ENCODE measurements at places on chromosomes 1 and 21.

DNA sequence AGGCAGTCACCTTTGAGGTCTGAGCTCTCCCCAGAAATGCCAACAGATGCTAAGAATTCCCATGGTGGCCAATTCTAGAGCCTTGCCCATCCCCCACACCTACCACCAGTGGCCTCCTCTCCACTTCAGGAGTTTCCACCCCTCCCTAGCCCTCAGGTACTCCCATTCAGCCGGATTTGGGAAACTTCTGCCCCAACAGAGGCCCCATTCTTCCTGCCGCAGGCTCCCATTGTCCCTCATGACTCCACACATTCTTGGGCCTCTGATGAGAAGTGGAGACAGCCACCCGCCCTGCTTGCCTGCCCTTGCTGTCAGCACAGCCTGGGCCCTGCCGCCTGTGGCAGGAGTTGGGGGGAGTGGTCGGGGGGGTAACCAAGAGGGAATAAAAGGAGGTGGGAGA lies 4.6 kb downstream of the BLACAT1 start:
- no peak for DNase-seq

DNA sequence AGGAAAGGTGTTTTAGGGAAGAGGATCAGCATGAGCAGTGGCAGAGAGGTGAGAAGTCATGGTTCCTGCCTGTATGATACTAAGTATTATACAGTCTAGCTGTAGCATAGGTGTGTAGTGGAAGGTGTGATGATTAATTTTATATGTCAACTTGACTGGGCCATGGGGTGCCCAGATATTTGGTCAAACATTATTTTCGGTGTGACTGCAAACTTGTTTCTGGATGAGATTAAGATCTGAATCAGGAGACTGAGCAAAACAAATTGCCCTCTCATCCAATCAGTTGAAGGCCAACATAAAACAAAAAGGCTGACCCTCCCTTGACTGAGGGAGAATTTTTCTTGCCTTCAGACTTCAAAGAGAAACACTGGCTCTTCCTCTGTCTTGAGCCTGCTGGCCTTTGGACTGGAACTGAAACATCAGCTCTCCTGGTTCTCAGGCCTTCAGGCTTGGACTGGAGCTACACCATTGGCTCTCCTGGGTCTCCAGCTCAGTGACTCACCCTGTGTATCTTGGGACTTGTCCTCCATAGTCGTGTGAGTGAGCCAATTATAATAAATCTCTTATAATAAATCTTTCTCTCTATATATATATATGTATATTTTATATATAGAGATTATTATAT lies 6.8 kb upstream of the CDC42 start:
- DNase-seq = no peak

DNA sequence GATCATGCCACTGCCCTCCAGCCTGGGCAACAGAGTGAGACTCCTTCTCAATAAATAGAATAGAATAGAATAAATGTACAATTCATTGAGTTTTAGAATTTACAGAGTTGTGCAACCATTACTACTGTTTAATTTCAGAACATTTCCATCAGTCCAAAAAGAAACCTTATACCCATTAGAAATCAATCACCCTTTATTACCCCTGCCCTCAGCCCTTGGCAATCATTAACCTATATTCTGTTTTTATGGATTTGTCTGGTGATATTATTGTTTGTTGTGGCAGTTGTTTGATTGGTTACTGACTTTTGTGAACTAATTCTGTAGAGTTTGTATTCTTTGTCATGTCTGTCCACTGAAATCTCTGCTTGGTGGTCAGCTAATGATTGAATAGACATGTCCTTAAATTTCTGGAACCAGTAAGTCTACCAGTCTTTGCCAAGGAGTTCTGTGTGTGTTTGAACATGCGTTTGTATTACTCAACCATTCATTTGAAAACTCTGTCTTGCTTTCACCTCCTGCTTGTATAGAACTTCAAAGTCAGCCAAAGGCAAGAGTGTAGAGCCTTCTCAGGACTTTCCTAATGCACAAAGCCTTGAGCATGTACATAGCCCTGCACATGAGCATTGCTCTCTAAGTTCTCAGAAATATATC lies 208.8 kb downstream of the GPR52 start:
- no peak for DNase-seq

DNA sequence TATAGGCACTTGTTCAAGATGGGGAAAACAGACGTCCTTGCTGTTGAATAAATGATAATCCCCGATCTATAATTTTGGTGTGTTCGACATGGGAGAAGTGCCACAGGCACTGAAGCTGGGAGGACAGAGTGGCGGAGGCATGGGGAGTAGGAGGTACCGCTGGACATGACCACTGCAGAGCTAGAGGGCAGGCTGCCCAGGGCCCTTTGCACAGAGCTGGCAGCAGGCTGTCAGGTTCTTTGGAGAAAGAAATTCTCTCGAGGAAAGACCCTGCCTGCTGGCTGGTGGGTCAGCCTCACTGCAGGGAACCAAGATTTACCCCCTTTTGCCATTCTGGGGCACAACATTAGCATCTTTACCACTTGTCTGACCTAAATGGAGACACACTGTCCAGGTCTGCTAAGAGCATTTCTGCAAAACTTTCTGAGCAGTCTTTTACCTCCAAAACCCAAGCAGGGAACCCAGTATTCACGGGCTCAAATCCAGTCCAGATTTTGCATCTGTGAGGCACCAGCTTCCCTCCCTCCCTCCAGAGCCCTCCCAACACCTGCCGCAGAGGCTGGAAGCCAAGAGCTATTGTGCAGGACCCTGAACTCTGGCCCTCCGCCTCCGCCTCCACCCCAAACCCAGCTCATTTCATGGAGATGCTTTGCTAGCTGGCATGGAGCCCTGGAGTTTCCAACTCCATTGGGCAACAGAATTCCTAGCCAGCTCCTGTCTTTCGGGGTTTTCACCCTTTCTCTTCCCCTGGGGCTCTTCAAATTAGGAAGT lies 142.3 kb downstream of the PLXNA2 start:
- DNase-seq = peak; percentile 14

DNA sequence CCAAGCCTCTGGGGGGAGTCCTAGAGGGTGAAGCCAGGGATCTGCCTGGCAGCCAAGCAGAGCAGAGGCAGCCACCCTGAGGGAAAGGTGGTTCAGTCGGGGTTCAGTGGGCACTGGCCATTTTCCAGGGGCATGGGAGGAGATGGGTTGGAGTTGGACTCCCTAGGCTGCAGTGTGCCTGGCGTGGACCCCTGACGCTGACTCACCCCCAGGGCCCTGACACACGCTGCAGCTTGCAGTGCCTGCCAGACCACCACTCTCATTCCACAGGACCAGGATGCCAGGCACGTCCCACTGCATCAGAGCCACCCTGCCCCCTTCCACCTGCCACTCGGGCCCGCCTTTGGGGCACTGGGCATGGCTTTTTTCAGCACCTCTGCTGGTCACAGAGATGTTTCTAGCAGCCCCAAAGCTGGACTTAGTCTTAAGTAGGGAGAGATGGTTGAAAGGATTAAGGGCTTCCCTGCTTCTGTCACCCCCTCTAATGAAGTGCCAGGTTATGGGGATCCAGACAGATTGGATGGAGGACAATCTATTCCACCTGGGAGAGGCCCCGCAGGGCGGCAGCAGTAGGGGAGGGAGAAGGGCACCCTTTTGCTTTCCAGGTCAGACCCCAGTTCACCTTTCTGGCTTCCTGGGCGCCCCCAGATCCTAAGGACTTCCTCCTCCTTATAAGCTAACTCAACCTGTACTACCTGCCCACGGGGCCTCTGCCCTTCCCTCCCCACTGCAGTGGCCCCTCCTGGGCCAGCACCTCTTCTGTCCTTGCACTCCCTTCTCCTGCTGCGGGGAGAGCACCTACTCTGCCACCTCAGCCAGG lies 1.6 kb downstream of the SYT2 start:
- no peak for DNase-seq

GRCh38 chr1:239276051-239276450 lies 110.3 kb upstream of the CHRM3 start:
- no peak for DNase-seq

DNA sequence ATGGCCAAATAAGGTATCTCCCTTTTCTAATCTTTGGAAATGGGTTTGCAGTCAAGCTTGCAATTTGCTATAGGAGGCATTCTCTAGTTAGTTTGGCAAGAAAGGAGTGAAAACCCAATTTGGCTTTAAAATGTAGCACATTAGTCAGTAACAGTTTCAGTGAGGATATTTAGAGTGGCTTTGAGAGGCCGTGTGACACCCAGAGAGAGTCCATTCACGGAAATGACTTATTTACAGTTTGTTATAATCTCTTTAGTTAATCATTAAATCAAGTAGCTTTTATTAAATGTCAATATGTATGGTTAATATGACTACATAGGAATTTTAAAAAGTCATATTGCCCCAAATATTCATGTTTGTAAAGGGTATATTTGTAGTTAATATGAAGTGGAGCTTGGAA lies 9.6 kb downstream of the ZBTB18 start:
- no peak for DNase-seq

- DNase-seq = no peak
These were observed 34.2 kb downstream of the LMO4 start for GRCh38 chr1:87362834-87363426.

DNA sequence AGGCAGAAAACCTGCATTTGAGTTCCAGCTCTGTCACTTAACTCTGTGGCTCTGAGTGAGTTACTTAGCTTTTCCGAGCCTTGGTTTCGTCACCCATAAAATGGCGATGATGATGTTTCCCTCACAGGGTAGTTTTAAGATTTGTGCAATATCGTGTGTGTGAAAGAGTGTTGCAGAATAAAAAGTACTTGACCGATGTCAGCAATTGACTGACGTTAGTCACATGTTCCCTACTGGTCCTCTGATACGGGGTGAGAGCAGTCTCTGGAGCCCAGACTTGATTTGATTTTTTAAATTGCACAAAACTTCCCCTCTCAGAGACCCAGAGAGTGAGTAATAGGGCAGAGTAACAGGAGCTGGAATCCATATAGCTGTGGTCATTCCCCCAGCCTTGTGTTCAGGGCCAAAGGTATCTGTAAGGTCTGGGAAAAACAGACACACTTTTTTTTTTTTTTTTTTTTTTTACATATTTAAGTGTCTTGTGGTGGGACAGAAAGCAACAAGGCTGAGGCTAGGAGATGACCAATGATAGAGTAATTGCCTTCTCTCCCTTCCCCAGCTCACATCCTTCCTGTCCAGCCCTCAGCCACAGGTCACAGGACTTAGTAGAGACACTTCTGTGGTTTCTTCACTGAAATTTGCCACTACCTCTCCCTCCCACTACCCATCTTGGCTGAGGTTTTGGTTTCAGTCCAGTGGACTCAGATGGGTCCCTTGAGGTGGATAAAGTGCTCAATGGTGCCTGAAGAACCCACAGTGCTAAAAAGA lies 2.0 kb downstream of the FCER1G start:
- DNase-seq = no peak

Data from anterior cingulate cortex (tissue), 58 donors.